ENCODE measurements at places on chromosomes 3 and 15.

DNA sequence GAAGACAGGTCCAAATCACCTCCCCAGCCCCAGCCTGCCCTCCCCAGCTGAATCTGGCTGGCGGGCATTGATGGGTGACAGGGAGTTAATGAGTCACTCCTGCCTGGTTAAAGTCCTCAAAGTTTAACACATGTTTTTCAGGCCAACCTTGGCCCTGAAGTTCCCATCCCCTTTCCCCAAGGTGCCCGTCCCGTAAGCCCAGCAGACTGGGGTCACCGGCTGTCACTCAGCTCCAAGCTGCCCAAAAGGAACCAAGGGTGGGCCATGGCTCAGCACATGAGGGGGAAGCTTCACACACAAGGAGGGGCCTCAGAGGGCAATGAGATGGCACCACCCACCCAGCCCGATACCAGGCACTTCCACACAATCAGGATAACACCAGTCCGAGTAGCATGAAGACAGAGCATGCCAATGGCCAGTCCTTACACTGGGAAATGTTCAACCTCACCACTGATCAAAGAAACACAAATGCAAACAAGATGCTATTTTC is 10.2 kb upstream of the KLF15 start:
- no peaks in the 10 kb centered on the region for H3K36me3 ChIP-seq
- H3K4me3 ChIP-seq = no peak overlapping the region
- H3K27ac ChIP-seq = no peak overlapping the region
- no peaks in the 10 kb centered on the region for H3K27me3 ChIP-seq
- H3K4me1 ChIP-seq = no peaks in the 10 kb centered on the region

GRCh38 chr15:44812029-44812517 is 75.7 kb downstream of the TRIM69 start:
- no peak overlapping the region for H3K4me3 ChIP-seq
- no peak for DNase-seq
- H3K36me3 ChIP-seq = no peaks in the 10 kb centered on the region
- no peak overlapping the region for H3K27ac ChIP-seq

DNA sequence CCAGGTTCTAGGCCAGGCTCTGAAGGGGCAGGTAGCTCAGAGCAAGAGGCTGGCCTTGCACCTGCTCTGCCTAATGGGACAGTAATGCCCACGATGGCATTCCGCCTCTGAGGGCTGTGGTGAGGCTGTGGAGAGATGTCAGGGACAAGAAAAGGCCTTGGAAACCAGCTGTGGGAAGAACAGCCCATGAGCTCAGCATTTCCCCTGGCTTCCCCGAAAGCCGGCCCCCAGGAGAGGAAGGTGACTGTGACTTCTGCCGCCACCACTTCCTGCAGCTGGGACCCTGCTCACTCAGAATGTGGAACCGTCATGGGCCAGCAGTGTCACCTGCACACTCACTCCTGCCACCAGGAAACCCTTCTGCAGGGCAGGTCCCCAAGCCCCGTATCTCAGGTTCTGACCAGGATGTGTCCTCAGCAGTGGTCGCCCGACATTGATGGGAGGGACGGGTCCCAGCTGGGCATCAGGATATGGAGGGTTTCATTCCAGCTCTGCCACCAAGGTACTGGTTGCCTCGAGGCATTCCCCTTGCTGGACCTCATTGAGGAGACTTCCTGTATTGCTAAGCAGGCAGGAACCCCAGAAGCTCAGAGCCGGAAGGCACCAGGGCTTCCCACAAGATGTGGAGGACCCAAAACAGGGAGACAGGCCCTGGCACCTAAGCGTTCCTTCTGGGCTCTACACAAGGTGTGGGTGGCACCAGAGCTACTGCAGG is 30.7 kb downstream of the SEMA7A start:
- peaks cover 38% of the 10 kb centered on the region for H3K4me1 ChIP-seq
- H3K27ac ChIP-seq = no peak overlapping the region
- no peaks in the 10 kb centered on the region for H3K36me3 ChIP-seq
- H3K27me3 ChIP-seq = no peaks in the 10 kb centered on the region
- H3K4me3 ChIP-seq = no peak overlapping the region

DNA sequence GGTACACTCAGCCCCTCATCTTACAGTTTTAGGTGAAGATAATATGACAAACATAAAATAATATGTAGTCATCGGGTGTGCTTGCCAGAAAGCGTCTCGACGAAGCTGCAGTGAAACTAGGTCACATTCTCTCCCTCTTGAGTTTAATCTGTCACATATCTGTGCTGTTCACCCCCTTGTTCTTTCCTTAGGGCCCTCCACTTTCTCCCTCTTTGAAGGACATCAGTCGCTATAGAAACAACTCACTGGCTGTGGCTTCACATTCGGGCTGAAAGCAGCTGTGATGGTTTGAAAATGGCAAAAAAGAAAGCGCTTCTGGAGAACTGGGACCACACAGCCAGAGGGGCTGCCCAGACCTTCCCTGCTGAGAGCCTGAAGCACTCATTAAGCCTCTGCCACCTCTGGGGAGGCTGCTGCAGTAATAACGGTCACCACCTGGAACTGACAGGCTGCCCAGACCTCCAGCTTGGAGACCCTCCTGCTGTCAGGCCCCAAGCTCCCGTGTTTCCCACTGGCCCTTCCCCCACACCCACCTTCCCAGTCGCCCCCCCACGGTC is 50.3 kb downstream of the ABTB1 start:
- H3K4me3 ChIP-seq = no peak overlapping the region
- H3K27me3 ChIP-seq = no peaks in the 10 kb centered on the region
- no peak overlapping the region for H3K27ac ChIP-seq
- peaks cover 35% of the 10 kb centered on the region for H3K36me3 ChIP-seq
- no peak for DNase-seq
- peaks cover 20% of the 10 kb centered on the region for H3K4me1 ChIP-seq

DNA sequence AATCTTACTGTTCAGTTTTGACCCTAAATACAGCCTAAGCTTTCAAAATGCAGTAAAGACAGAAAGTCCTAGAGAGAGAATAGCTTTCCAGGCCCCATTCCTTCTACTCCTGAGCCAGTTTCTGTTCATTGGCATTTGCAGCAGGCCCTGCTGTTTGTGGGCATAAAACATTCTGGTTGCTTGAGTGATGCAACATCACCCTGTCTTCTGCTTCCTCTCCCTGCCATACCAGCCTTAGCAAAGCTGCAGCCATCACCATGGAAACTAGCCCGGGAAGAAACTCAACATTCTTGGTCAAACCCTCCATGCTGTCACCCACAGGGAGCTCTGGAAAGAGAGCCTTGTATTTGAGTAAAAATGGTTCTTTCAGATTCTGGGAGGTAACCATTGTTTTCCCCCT is 325.7 kb downstream of the MAGI1 start:
- H3K27ac ChIP-seq = no peak overlapping the region
- H3K4me1 ChIP-seq = no peaks in the 10 kb centered on the region
- no peak for DNase-seq
- no peaks in the 10 kb centered on the region for H3K36me3 ChIP-seq
- H3K4me3 ChIP-seq = no peak overlapping the region

DNA sequence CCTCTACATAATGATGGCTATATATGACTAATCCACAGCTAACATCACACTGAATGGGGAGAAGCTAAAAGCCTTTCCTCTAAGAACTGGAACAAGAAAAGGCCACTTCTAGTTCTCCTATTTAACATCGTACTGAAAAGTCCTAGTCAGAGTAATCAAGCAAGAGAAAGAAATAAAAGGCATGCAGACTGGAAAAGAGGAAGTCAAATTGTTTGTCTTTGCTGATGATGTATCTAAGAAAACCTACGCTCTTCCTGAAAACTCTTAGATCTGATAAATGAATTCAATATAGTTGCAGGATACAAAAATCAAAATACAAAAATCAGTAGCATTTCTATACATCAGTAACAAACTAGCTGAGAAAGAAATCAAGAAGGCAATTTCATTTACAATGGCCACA is 116.9 kb downstream of the TP63 start:
- H3K4me3 ChIP-seq = no peak overlapping the region
- no peak overlapping the region for H3K27ac ChIP-seq
- H3K27me3 ChIP-seq = no peaks in the 10 kb centered on the region
- no peak for DNase-seq
- H3K4me1 ChIP-seq = no peaks in the 10 kb centered on the region

Data from SJSA1 (cell line).